ENCODE measurements at places on chromosomes 1 and 21. TPM values are rescaled to one million over a fixed set of nuclear protein-coding genes. Genes with fewer than 3 reads are reported as not detected.

GRCh38 chr1:159817276-159818041, 9.2 kb upstream of the SLAMF8 start:
- DNase-seq: no peak

Gene PTPN14
- total RNA-seq: 46.0 TPM

GRCh38 chr1:244439391-244440032, 12.2 kb downstream of the ADSS2 start:
- DNase-seq: no peak

GRCh38 chr1:59672851-59673572, 141.7 kb upstream of the HOOK1 start:
- DNase-seq: peak; percentile 67

- DNase-seq: no peak
Measured at GRCh38 chr1:100616121-100616621, 78.2 kb downstream of the GPR88 start.

DNA sequence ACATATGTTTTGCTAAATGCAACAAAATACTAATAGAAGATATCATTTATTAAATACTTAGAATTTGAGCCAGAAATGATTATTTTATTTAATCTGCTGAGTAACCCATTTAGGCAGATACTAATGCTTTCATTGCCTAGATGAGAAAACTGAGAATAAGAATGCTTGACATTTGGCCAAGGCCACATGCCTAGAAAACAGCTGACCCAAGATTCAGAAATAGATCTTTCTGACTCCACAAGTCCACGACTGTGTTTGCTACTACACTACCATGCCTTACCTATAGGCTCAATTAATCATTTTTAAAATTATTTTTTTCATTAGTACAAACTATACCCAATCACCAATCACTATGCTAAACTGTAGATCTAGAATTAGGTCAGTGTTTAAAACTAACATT, 129.7 kb downstream of the ATP1B1 start:
- DNase-seq: no peak

Gene CD34
- 0.76 TPM for total RNA-seq

GRCh38 chr1:5948681-5949005, 43.6 kb downstream of the NPHP4 start:
- DNase-seq: no peak

Gene MPZ
- total RNA-seq: 4.8 TPM

GRCh38 chr1:59057796-59058195, 239.1 kb upstream of the FGGY start:
- DNase-seq: no peak

DNA sequence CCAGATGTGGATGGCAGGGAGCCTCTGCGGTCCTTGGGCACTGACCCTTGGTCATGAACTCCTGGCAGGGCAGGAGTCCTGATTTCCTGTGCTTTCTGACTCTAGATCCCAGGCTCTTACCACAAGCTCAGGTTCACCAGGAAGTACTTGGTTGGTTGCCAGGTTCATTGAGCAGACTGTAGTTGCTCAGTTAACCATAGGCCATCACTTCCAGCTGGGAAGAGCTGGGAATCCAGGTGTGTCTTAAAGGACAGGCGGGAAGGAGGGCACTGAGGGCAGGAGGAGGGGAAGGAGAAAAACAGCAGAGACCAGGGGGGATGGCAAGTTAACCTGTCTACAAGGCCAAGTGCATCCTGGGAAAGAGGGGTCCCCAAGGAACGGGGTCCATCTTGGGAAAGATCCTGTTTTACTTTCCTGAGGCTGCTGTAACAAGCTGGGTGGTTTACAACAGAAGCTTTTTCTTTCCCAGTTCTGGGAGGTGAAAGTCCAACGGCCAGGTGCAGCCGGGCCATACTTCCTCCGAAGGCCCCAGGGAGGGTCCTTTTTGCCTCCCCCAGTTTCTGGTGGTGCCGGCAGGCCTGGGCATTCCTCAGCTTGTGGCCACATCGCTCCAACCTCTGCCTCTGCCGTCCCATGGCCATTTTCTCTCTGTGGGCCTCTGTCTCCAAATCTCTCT, 11.6 kb downstream of the KCNAB2 start:
- DNase-seq: no peak

Gene TSSK3
- total RNA-seq: 0.24 TPM

DNA sequence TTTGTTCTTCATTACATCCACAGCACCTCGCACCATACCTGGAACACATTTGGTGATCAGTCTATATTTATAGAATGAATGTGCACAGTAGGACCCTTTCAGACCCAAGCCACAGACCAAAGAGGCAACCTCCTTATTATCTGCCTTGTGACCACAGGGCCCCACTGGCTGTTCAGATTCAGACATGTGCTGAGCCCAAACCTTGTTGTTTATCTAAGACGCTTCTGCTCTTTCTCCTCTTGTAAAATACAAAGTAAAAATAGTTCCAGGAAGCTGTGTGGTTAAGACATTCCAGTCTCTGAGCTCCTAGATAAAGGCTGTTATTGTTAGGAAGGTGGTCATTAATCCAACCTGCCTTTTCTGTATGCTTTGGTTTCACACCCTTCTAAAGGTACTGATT, 3.6 kb upstream of the SCMH1 start:
- DNase-seq: peak; percentile 25

DNA sequence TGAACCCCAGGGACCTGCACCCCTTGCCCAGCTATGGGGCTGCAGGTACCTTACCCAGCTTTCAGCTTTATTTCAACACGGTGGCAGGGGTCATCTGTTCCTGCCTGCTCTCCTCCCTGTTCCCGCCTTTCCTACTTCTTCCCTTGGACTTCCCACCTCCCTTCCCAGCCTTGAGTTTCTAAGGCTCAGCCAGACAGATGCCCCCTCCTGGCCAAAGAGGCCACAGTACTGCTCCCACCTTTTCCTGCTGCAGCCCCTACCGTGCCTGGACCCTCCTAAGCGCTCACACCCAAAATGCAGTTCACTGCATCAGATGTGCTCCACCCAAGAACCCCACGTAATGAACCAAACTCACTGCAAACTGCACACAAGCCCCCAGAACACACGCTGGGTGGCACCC, 7.7 kb downstream of the NOC2L start:
- DNase-seq: no peak

All from A172 (cell line).